ENCODE measurements at places on chromosomes 4 and X.

DNA sequence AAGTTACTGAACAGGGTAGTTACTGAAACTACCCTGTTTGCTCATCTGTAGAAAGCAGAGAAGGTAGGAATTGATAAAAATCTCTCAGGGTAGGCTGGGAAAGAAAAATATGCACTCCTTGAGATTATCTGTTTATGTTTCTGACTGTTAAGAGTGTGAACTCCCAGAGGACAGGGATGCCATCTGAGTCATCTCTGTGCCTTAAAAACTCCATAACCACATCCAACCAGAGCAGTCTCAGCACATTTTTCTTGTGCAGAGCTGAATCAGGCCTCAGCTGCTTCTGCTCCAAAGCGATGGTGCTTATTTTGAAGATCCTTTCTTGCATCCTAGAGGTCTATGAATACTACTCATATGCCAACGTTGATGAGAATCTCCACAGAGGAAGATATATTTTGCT is 9.9 kb downstream of the CENPVL3 start:
- DNase-seq, result no peak

DNA sequence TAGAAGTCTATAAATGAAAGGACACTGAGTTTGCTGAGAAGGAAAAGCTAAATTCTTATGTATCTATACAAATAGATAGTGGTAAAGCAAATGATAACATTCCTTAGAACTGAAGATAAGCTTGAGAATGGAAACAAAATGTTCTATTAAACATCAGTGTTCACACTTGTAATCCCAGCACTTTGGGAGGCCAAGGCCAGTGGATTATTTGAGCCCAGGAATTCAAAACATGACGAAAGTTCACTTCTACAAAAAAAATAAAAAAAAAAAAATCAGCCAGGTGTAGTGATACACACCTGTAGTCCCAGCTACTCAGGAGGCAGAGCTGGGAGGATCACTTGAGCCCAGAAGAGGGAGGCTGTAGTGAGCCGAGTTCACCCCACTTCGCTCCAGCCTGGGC is 199.8 kb downstream of the COMMD8 start:
- DNase-seq, result no peak

GRCh38 chrX:1264556-1264955 is 4.1 kb upstream of the CSF2RA start:
- no peak for DNase-seq

DNA sequence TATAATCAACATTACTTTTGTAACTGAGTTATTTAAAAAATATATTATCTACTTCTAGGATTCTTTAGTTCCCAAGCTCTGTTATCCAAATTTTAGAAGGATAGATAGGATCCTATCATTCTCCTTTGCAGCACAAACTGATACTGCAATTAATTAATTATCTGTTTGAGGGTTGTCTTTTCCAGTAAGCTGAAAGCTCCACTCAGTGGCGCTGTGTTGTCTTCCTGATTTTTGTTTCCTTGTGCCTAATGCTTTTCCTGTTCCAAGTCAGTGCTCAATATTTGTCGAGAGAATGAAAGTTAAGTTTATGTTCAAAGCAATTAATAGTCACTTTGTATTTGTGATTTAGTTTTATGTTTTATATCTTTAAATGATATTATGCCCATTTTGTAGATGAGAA is 107.4 kb upstream of the ANK2 start:
- no peak for DNase-seq

- no peak for DNase-seq
These were observed 7.5 kb upstream of the KLHL5 start for GRCh38 chr4:39054497-39054896.

- no peak for DNase-seq
These were observed 49.7 kb upstream of the NAP1L5 start for GRCh38 chr4:88747351-88747750.

DNA sequence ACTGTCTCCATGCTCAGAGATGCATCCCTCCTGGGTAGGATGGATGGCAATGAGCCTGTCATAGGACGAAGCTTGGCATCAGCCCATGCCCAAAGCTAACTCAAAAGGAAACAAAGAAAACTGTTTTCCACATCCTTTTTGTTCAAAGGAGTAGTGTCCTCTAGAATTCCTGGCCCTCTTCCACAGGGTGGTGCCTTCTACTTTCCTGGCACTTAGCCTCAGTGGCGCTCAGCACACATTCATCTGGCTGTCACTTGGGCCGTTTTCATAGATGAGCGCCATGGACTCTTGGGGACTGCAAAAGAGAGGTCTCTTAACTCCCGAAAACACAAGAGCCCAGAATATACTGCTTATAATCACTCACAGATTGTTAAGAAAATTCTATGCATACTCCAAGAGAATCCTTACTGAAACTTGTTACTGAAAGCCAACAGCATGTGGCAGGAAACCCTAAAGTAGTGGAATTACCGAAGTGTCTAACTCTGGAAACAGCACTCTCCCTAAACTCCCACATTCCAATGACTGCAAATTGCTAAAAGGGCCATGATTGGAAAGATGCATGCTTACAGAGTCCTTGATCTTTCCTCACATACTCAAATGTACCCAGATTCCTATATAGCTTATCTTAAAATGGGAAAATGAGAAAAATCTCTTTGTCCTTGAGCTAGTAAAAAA is 110.0 kb downstream of the HS6ST2 start:
- DNase-seq, result no peak

GRCh38 chrX:65643531-65644052 is 23.9 kb upstream of the MSN start:
- no peak for DNase-seq

DNA sequence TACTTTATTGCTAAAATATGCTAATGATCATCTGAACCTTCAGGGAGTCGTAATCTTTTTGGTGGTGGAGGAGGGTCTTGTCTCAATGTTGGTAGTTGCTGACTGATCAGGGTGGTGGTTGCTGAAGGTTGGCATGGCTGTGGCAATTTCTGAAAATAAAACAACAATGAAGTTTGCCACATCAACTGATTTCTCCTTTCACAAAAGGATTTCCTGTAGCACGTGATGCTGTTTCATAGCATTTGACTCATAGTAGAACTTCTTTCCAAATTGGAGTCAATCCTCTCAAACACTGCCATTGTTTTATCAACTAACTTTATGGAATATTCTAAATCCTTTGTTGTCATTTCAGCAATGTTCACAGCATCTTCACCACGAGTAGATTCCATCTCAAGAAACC is 19.3 kb downstream of the DDIT4L start:
- no peak for DNase-seq

DNA sequence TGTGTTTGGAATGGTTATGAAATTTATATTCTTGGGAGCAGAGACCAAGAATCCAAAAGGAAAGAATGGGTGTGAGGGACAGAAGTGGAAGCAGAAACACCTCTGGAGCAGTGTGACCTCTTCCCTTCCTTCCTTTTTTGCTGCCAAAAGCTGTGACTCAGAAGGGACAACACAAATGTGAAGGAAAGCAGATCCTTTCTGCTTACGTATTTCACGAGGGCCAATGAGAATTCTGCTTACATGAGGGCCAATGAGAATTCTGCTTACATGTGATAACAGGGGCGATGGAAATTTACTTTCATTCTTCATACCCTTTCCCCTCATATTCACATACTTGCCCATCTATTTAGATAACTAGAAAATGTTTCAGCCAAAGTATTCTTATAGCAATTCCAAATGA is 404.6 kb downstream of the PRDM5 start:
- DNase-seq, result peak; percentile 16

GRCh38 chrX:138858951-138859350 is 147.4 kb upstream of the FGF13 start:
- DNase-seq, result no peak

- DNase-seq, result no peak
These were observed 910.4 kb downstream of the RAB28 start for GRCh38 chr4:12573716-12574115.

DNA sequence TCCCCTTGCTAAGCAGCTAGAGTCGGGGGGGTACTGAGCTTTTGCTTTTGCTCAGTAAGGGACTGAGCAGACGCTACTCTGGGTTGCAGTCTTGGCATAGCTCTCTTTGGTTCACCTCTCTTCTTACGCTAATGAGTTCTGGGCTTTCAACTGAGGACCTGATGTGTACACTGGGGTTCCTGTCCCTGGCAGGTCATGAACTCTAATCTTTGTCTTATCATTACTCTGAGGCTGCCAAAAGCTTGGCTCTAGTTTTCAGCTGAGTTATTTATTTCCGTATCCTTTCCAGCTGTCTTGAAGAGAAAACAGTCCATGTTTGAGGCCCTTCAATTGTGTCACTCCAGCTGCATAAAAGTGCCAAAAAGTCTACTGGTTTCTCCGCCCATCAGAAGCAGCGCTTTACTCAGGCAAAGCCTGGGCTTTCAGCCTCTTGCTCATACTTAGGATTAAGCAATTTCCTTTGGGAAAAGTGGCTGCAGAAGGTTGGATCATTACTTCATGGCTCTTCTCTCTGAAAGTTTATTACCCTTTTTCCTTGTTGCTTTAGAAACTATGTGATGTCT is 121.0 kb upstream of the STOX2 start:
- no peak for DNase-seq

DNA sequence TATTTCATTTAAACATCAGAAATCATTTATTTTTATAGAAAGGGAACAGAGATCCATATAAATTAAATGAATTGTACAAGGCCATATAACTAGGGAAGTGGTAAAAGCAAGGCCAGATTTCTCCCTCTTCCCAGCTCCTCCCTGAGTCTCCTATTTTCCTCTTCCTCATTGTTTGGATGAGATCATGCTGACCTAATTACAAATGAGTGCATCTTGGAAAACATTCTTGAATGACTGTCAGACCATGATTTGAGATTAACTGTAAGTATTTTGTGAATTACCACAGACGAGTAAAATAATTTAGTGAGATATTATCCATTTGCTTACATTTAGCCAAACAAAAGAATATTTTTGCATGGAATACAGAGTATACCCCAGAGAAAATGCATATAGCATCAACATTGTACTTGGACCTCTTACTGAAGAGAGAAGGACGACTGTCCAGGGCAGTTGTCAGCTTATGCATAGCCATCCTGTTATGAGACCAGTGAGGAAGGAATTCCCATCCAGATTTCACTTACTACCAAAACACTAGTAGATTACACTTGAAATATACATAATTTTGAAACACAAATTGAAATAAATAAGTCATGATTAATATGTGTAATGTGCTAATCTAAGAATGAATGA is 47.3 kb downstream of the SLAIN2 start:
- DNase-seq, result peak; percentile 4

GRCh38 chrX:150456466-150456865 is 93.3 kb downstream of the MAMLD1 start:
- DNase-seq, result no peak

GRCh38 chrX:31130457-31131220 is 58.8 kb upstream of the FTHL17 start:
- DNase-seq, result no peak

DNA sequence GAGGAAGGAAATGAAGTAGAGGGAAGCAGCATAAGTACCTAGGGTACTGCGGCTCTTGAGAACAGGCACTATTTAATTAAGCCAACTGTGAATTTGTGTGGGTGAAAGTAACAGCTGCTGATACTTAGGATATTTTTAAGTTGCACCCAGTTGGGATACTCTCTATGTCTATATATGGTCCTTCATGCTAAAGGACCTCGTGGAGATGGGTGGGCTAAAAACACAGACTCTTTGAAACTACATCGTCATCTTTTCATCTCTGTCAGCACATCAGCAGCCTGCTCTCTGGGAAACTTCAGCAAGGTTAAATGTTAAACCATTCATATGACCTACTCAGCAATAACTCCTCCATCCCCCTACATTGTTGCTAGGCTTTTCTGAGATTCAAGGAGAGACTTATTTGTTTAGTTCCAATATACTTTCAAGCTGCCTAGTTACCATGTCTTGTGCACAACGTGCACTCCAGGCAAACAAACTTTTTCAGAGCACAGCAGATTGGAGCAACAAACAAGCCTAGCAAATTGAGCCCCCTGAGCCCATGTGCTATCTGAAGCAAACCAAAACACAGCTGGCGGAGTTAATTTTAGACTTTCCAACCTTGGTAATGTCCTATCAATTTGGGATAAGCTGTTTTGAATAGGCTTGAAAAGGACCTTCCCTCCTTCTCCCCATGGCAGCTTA is 6.2 kb upstream of the MOB1B start:
- DNase-seq, result no peak

- DNase-seq, result no peak
These were observed 26.9 kb upstream of the GJB1 start for GRCh38 chrX:71195964-71196649.

DNA sequence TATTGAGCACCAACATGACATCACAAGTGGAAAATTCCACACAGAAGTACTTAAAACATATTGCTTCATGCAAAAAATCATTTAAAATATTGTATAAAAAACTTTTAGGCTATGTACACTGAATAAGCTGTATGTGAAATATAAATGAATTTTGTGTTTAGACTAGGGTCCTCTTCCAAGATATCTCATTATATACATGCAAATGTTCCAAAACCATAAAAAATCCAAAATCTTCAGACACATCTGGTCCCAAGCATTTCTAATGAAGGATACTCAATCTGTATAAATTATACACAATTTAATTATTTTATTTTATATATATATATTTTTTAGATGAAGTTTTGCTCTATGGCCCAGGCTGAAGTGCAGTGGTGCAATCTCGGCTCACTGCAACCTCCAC is 10.1 kb upstream of the GSX2 start:
- DNase-seq, result no peak

DNA sequence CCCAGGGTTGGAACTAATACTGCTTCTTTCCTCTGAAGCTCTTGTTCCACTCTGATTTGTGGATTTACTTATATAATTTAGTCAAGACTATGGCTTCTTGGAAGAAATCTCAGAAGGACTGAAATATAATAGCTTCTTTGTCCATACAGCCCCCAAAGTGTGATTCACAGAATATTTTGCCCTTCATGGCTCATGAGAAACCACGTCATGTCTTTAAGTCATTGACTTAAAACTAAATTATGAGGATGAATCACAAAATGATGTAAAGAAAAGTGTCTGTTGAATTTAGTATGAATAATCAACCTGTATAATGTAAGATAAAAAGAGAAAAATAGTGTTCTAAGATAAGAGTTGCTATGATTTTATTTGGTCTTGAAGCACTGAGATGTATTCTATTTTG is 43.3 kb upstream of the AGA start:
- peak; percentile 21 for DNase-seq

DNA sequence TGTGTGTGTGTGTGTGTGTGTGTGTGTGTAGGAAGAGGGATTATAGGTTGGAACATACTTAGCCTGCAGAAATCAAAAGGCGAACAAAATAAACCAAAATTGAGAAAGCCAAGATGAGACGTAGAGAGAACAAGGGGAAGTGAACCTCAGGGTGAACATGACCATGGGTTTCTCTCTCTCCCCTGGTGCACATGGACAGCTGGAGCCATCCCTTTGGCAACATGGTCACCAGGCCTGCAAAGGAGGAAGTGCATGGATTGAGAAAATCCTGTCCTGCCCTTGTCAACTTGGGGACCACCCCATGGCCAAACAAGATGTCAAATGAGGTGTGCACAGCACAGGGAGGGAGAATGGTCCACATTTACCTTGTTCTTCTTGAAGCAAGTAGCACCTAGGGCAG is 23.1 kb downstream of the LGI2 start:
- DNase-seq, result no peak

GRCh38 chrX:72124540-72125201 is 7.0 kb downstream of the RTL5 start:
- DNase-seq, result no peak
